ENCODE measurements at places on chromosomes 6 and 20. TPM values are rescaled to one million over a fixed set of nuclear protein-coding genes. Genes with fewer than 3 reads are reported as not detected.

BEND6 gene
- not detected for total RNA-seq

MAD2L1BP gene
- 30.1 TPM for total RNA-seq

SERINC1 gene
- total RNA-seq = 47.7 TPM

ESR1 gene
- 1.1 TPM for total RNA-seq

PTCHD4 gene
- not detected for total RNA-seq

ID4 gene
- total RNA-seq = not detected
